CD4-positive, alpha-beta T cell treated with Interleukin-21 for 1 hour (primary cell): ENCODE measurements at places on chromosomes 7 and 10.

DNA sequence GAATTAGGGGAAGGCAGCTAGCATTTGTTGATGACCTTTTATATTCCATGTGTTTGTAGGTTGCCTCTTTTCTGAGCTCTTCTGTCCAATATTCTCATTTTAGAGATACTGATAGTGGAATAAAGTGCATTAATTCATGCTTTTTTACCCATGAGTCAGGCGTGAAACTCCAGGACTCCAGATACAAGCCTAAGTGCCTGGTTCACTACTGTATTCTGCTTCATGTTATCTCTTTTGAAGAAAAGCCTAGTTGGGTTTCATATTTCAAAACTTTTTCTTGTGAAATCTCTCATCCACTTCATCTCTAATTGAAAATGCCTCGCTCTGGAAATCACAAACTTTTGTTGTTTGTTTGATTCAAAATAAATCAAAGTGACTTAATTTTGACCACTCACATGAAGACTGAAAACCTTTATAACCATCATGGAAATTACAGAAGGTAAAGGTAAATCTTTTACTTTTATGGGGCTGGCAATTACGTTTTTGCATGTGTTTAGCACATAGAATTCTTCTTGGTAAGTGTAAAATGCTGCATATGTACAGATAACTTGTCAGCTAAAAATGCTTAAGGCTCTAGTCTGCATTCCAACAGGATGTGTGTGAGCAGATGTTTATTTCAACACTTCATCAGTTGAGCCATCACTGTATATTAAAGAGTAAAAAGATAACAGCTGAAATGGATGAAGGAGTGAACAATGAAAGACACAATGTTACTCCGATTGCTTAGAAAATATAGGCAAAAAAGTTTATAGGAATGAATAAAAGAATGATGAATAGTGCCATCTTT, 961.8 kb upstream of the CELF2 start:
- DNase-seq, result no peak

- no peak for DNase-seq
Measured at GRCh38 chr7:25843467-25843866, 308.5 kb upstream of the NFE2L3 start.

GRCh38 chr7:111210996-111211395, 120.1 kb downstream of the LRRN3 start:
- no peak for DNase-seq

DNA sequence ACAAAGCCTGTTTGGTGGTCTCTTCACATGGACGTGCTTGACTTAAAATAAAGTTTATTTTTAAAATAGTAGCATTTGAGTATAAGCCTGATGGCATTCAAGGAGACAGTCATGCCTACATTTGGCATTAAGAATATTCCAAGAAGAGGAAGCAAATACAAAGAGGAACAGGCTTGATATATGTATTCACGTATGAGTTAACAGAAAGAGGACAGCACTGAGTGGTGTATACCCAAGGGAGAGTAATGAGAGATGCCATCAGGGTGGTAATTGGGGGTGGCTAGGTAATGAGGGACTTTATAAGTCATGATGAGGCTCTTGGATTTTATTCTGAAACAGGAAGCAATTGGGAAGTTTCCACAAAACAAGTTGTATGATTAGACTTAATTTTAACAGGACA, 363.3 kb downstream of the SEMA3D start:
- no peak for DNase-seq

- DNase-seq, result peak; percentile 23
Measured at GRCh38 chr10:32318476-32318896, 28.5 kb downstream of the EPC1 start.

DNA sequence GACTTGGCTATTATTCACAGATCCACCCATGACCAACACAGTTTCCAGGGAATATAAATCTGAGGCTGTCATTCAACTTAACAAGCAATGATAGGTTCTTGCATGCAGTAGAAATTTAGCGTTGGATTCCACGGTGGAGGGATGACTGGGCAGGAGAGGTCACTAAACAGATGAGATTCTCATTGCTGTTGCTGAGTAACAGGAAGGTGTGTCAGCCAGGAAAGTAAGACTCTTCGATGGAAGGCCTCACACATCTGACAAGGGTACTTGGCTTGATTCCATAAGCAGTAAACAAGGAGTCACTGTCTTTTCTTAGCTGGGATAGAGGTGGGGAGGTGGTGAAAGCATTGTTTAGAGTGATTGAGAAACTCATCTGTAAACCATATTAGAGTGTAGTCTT, 1152.0 kb downstream of the SORCS3 start:
- no peak for DNase-seq

DNA sequence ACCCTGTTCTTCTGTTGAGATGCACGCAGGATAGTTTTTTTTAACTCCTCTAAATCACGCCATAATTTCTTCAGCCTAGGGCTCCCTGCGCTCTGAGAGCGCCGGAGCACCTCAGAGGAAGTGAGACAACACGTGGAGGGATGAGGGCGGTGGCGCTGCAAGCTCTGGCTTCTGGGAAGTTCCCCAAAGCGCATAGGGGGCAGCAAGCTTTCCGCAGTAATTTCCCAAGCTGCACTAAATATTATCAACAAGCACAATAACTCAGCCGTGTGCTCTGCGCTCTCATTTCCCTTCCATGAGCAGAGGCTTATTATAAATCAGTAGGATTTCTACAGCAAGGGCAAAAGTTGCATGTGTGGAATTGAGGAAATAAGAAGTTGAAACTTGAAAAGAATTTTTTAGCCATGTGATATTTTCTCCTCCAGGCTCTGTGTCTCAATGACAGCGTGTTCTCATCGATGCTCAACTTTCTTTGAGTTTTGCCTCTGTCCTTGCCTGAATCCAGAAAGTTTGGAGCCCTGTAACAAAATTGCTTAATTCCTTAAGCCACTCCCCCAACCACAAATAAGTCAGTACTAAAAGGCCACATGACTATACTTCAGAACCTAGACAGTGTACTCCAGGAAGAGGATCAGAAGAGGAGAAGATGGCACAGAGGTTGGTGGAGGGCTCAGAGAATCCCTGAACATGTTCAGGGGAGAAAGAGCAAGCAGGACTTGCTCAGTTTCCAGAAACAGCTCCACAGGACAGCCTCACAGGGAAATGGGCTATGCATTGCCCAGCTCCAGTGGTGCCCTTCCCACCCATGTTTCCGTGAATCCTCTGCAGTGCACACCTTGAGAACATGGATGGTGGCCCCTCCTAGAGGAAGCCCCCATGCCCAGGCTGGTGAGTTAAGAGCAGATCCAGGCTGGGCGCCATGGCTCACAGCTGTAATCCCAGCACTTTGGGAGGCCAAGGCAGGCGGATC, 221.5 kb upstream of the GHITM start:
- DNase-seq, result no peak

- no peak for DNase-seq
Measured at GRCh38 chr7:85573844-85574243, 387.0 kb upstream of the SEMA3D start.

DNA sequence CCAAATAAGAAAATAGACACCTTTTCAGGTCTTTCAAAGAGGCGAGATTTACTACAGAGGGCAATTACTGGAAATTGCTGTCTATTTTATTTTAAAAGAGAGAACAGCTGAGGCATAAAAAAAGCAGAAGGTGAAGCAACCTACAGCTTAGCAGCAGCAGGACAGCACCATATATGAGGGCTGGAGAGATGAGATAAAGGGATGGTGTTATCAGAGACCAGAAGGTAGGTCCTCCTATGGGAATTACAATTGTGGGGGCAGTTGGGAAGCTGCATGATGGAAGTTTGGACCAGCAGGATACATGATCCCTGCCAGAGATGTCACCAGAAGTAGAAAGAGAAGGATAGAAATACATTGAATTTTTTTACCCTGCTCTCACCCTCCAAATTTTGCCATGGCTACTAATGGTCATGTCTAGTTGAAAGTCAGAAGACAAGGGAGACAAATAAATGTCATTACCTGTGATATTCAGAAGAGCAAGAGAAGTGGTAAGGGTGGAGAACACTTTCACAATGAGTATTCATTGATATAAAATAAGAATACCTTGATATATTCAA, 77.2 kb upstream of the CALCR start:
- no peak for DNase-seq

DNA sequence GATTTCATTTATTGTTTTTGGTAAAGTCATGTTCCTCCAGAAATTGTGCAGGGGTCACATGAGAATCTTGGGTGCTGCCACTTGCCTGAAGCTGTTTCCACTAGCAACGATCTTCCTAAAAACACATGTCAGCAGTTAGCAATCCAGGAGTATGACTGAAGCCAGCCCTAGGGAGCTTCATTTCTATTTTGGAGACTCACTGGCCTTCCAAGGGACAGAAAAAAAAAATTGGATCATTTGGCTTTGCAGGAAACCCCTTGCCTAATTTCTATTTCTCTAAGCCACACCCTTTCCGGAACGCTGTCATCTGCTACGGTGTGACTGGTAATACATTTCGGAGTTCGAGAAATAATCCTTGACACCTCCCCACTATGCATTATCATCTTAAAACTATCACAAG, 204.7 kb downstream of the TAX1BP1 start:
- DNase-seq, result no peak

- no peak for DNase-seq
Measured at GRCh38 chr10:125399289-125399688, 238.9 kb upstream of the CTBP2 start.
